NCI-H187 (cell line): ENCODE measurements at places on chromosomes 5 and 9.

GRCh38 chr9:121222524-121223171 lies 21.0 kb upstream of the RAB14 start:
- DNase-seq: no peak

GRCh38 chr5:17106521-17106920 lies 110.9 kb upstream of the BASP1 start:
- DNase-seq: no peak

GRCh38 chr9:77847059-77847499 lies 184.5 kb downstream of the GNAQ start:
- no peak for DNase-seq

GRCh38 chr5:179196405-179197079 lies 136.4 kb downstream of the ZNF354C start:
- DNase-seq: no peak

DNA sequence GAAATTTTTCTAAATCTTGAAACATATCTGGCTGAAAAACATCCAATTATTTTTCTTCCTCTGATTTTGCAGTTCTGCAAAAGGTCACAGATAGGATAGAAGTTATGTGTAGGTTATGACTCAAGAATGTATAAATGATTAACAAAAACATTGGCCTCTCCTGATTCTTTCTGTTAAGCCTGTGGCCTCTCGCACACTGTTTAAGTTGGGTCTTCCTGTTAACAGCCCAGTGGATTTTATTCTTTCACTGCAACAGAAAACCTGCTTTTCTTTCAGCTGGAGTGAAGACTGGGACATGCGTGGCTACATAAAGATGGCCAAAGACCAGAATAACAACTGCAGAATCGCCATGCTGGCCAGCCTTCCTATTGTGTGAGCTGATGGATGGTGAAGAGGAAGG lies 17.1 kb upstream of the SPATA31E1 start:
- no peak for DNase-seq

DNA sequence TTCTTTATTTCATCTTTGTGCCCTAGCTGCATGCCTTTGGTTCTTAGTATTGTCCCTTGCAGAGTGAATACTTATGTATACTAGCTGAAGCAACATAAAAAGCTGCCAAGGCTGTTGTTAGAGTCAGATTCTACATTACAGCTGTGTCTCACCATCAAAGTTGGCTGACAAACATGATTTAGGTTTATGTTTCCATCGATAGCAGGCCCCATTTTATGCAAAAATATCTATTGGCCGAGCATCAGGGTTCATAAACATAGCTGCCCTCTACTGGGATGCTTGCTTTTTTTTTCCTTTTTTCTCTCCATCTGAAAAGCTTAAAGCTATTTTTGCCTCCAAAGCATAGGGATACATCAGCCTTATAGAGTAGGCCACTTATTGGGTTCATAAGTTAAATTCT lies 68.0 kb downstream of the FAM174A start:
- no peak for DNase-seq

DNA sequence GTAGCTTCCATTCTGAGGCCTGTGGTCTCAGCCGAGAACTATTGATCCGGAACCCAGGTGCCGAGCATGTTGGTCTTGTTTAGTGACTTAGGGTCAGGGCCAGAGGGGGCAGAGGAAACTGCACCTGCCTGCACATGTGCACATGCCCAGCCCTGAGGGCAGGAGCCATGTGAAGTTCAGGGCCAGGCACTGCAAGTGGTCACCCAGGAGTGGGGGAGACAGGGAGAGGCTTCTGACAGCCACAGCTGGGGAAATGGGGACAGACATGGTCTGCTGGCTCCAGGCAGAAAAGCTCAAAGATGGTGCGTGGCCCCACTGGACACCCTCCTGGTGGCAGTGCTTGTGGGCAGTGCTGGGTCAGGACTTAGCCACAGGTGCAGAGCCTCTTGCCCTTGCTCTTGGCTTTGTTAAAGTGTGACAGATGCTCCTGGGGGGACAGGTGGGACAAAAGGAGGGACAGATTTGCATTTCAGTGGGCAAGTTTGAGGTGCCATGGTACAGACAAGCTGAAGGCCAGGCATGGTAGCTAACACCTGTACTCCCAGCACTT lies 134.4 kb downstream of the CACNA1B start:
- DNase-seq: no peak

- no peak for DNase-seq
These were observed 89.8 kb downstream of the NTRK2 start for GRCh38 chr9:84759300-84759750.

DNA sequence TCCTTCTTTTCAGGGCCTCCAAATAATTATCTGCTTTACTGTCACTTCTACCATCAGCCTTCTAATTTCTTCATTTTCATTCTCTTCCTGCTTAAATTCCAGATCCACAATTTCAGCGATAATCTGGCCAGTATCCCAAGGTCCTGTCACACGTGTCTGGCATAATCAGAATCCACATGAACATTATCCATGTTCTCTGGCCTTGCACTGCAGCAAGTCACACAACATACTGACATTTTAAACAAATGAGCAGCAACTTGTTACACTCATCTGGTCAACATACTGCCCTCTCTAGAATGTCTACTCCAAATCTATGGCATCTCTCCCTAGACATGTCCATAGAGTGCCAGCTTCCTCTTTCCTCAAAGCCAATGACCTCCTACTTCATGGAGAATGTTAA lies 43.8 kb upstream of the RASEF start:
- DNase-seq: no peak

DNA sequence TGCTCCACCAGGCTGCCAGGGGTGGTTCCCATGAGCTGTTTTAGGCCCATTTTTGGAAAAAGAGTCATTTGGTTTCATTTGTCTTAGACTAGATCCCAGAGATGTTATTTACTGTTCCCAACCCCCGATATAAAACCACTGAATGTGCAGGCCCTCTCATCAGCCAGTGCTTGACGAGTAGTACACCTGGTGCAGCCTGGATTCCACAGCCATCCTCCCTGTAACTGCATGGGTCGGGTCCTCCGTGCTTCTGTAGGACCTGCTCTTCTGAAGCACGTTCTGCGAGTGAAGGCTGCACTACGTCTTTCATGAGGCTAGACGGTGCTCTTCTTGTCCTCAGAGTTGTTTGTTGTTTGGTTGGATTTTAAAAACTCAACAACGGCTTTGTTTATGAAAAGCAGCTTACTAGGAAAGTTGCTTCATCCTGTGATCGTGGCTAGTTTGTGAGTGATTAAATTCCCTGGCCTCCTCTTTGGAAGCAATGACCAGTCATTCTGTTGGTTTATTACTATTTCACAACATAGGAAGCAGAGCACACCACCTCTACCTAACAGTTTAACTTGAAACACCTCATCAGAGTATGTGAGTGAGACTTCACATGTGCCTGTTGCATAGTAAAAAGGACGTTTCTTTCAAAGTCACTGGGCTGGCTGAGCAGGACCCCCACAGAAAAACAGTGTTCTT lies 135.2 kb downstream of the AOPEP start:
- no peak for DNase-seq

GRCh38 chr5:160185626-160186360 lies 43.5 kb upstream of the FABP6 start:
- no peak for DNase-seq

GRCh38 chr9:35935755-35936509 lies 22.0 kb downstream of the OR2S2 start:
- DNase-seq: no peak

DNA sequence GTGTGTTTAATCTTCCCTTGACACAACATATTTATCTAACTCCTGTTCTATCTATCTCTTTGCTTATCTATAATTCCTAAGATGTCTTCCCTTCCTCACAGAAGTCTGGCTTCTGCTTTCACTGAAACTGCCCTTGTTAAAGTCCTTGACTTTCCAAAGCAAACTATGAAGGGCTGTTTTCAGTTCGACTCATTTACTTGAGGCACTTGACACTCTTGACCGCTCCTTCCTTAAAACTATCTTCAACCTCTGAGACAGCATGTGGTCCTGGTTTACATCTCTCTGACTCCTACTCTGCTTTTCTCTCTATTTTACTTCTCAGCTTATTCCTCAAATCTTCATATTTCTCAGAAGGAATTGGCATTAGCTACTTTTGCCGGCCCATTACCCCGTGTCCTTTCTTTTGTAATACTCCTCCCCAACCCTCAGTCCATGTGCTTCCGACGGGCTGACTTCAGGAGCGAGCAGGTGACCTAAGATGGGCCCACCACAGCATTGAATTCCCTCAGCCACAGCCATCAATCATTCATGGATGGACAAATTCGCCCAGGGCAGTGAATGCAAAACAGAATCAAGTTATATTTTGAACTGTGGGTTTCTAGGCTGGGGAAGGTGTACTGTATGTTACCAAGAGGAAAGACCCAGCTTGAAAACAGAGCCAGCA lies 1089.2 kb downstream of the PTPRD start:
- no peak for DNase-seq

GRCh38 chr9:137480686-137481683 lies 21.9 kb upstream of the NSMF start:
- no peak for DNase-seq

- no peak for DNase-seq
These were observed 937 bp upstream of the MACROH2A1 start for GRCh38 chr5:135399794-135400542.

DNA sequence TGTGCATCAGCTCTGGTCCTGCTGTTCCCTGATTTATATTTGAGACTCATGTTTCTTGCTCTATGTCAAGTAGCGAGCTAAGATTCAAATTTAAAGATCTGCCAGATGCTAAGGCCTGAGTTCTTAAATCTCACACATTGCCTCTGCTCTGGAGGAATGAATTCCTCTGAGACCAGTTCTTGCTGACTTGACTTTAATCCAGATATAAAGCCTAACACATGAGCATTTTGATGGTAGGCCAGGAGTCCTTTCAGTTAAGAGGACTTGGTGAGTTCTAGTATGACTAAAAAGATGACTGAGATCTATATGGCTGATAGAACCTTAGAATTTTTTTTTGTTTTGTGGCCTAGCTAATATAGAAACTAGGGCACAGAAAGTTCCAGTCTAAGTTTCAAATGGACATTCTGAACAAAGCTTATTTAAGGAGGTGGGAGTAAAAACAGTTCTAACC lies 1.3 kb upstream of the INIP start:
- DNase-seq: no peak

- DNase-seq: no peak
These were observed 7.4 kb downstream of the SEMA5A start for GRCh38 chr5:9538504-9538903.

DNA sequence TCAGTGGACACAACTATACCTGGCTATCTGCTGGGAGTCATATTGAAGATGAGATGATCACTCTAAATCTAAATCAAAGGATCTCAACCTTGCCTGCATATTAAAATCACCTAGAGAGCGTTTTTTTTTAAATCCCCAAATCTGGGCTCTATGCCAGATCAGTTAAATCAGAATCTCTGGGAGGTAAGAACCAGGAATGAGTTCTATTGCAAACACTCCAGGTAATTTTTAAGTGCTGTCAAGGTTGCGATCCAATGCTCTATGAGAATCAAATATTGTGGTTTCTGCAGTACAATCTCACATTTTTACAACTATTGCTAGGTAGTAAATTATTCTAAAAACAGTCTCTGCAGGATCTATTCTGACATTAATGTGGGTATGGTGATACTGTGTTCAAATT lies 202.3 kb upstream of the OR13F1 start:
- DNase-seq: peak; percentile 61

GRCh38 chr9:134993996-134994720 lies 76.4 kb upstream of the FCN1 start:
- DNase-seq: no peak

- DNase-seq: no peak
These were observed 85.5 kb downstream of the PALM2AKAP2 start for GRCh38 chr9:109865521-109865920.

- DNase-seq: no peak
These were observed 72.1 kb upstream of the PRRC1 start for GRCh38 chr5:127445328-127445727.

- no peak for DNase-seq
These were observed at the start of gene ACTL7B for GRCh38 chr9:108855888-108856287. TSS of gene ACTL7B (minus strand) at chr9:108855986. CDS start at chr9:108855930, 56 bp downstream.

DNA sequence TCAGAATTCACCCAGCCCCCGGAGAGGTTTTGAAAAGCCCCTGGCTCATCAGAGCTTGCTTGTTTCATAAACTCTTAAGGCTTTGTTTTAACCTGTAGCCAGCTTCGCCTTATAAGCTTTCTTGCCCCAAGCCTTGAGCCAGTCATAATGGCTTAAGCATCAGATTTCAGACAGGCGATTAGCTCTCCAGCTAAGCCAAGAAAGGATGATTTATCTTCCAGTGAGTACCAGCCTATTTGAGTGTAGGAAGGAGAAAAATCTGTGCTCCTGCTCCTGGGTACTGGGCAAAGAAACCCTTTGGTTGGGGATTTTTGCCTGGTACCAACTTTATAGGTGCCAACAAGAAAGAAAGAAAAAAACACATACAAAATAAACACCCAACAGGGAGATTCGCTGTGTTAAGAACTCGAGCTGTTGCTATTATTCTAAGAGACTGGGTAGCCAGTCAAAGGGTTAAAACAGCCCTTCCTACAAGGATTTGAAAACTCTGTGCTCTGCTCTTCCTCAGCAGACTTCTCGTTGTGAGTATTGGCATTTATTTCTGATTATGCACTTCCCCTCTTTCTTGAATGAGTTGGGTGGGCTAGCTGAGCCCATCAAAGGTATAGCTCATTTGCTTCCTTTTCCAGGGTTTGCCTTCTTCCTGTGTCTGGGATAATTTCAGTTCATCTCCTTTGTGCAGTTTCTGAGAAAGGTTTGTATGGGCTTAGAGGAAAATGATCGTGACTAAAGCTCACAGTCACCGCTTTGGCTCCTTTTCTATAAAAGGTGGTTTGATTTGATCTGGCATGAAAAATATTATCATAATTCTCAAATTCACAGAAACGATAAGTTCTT lies 157.2 kb upstream of the DMRT1 start:
- DNase-seq: peak; percentile 36

GRCh38 chr9:68832861-68833518 lies 128.0 kb downstream of the PIP5K1B start:
- DNase-seq: no peak

DNA sequence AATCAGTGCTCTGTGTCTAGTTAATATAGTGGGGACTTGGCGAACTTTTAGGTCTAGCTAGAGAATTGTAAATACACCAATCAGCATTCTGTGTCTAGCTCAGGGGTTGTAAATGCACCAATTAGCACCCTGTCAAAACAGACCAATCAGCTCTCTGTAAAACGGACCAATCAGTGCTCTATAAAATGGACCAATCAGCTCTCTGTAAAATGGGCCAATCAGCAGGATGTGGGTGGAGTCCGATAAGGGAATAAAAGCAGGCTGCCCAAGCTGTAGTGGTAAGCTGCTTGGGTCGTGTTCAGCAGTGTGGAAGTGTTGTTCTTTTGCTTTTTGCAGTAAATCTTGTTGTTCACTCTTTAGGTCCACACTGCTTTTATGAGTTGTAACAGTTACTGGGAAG lies 3.6 kb upstream of the OTULINL start:
- no peak for DNase-seq

- no peak for DNase-seq
These were observed 263.0 kb upstream of the FBXL7 start for GRCh38 chr5:15236911-15237508.

- DNase-seq: no peak
These were observed 364.0 kb downstream of the ARHGEF28 start for GRCh38 chr5:73989956-73990355.

- DNase-seq: no peak
These were observed 503.6 kb downstream of the ELAVL2 start for GRCh38 chr9:23322392-23322791.
